Amniotic stem cell (primary cell): ENCODE measurements at places on chromosomes 16 and 17.

GRCh38 chr16:68764862-68765261, 27.8 kb downstream of the CDH1 start:
- DNase-seq, result no peak

GRCh38 chr17:83187782-83188311, 108.4 kb downstream of the METRNL start:
- no peak for DNase-seq

GRCh38 chr17:72759301-72759700, 333.2 kb downstream of the SLC39A11 start:
- DNase-seq, result no peak

DNA sequence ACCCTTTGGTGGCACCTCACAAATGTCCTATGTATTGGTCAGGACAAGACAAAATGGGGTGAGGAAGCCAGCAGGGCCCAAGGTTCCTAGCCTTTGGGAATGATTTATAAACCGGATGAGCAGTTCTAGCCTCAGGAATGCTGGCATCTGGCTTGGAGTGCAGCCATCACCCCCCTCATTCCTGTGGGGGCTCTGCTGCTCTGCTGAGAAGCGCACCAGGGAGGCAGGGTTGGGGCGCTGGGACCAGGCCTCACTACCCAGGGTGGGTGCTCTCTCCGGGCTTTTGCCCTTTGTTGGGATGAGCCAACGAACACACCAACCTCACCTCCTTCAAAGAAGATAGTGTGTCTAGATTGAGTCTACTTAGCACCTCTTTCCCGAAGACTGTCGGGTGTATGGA, 39.2 kb downstream of the TMEM11 start:
- DNase-seq, result no peak

- no peak for DNase-seq
Measured at GRCh38 chr17:44846206-44846605, 1.5 kb upstream of the HIGD1B start.

DNA sequence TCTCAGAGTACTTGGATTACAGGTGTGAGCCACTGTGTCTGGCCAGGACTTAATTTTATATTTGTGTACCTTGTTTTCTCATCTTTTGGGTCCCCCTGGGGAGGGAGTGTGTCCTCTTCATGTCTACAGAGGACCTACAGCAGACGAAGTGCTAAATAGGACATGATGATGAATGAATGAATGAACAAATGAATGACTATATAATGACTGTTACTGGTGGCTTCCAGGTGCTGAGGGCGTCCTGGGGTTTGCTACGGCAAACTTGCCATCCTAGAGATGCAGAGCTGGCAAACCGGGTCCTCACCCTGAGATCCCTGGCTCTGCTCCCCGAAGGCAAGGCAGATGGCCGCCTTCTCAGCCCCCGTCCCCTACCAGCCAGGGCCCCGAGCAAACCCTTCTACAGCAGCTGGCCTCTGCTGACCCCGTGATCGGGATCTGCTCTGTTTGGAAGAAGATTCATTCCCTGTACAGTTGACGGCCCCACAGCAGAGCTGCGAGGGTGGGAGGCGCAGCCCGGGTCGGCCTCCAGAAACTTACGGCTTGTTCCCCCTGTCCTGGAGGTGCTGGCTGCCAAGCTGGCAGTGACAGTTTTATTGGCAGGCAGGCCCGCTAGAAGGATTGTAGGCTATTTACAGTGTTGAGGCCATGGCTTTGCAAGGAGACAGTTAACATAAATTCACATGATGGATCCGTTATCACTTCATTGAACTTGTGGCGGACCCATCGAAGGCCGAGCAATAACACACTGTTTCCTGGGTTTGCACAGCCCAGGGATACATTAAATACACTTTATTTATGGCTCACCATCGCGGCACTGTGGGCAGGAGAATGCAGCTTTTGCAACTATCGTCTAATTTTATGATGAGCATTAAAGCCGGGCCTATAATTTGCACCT, 197.7 kb upstream of the GSE1 start:
- DNase-seq, result no peak

- DNase-seq, result no peak
Measured at GRCh38 chr17:16419929-16420271, 4.5 kb downstream of the TRPV2 start.

GRCh38 chr17:39791111-39791992, 53.6 kb downstream of the GRB7 start:
- no peak for DNase-seq

- no peak for DNase-seq
Measured at GRCh38 chr16:20510323-20510722, 59.0 kb downstream of the ACSM2A start.

DNA sequence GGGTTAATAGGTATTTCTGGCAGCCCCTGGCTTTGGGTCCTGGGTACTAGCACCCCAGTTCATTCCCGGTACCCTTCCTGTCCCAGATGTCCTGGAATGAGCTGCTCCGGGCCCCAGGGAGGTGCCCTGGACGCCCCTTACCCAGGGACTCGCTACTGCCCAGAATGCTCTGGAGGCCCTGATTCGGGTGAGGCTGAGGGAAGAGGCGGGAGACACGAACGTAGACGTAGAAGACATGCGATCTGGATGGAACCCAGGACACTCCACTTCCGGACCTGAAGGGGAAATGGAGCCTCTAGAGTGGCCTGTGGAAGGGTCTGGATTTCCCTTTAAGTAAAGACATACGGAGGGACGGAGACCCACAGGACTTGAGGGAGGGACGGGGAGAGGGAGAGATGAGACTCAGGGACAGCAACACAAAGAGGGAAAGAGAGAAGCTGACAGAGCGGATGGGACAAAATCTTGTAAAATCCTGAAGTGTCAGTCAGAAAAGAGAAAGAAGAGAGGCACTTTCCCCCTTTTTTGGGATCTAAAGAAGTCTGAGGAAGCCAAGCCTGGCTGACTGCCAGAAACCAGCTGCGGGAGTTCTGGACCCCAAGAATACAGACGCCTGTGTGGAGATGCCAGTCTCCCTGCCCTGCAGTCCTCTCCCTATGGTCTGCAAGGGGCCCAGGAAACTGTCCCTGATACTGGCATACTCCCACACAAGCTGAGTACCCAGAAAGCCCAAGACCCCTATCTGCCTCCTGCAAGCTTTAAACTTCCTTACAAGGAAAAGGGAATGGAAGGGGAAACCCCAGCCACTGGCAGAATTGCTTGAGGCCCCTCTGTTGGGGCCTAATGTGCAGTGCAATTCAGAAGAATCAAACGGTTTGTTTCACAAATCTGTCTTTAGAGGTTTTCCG, 1.0 kb upstream of the HOXB13 start:
- DNase-seq, result no peak

- DNase-seq, result no peak
Measured at GRCh38 chr17:75927286-75927922, 13.4 kb downstream of the FBF1 start.

GRCh38 chr17:75684249-75684648, 17.1 kb downstream of the SAP30BP start:
- no peak for DNase-seq

- DNase-seq, result no peak
Measured at GRCh38 chr16:79134300-79134699, 466.2 kb downstream of the MAF start.

DNA sequence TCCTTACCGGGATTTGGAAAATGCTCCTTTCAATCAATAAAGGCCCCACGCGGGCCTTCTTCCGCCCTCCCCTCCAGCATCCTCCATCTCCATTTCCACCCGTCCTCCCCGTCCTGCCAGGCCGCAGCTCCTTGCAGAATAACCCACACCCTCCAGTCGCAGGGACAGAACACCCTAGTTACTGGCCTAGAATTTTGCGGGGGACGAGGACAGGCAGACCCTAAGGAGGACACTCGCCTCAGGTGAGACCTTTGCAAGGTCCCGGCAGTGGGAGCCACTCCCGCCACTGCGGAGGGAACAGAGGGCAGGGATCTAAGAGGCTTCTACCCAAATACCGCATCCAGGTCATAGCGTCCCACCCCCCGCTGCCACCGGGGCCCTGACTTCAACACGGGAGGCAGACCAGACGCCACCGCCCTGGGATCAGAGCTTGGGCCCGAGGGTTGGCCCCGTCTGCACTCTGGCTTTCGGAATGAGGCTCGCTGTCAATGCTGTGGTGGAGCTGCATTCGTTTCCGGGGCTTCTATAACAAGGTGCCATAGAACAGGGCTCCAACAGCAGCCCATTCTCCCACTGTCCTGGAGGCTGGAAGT, 26.8 kb downstream of the SLC25A10 start:
- DNase-seq, result no peak

GRCh38 chr16:28316054-28316453, 23.7 kb downstream of the SBK1 start:
- no peak for DNase-seq

DNA sequence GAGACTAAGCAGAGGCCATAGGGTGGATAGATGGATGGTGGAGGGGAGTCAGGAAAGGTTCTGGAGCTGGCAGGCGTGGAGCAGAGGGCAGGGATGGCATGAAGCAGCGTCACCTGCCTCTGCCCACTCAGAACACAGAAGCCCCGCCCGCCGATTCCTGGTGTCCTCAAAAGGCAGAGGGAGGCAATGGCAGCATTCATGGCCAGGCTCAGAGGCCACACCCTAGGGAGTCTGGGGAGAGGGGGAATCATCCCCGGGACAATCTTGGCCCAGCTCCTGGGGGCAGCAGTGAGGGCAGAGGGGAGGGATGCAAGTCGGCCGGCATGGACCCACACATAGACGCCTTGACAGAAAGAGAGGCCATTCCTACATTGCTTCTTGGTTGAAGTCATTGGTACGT, 60.7 kb upstream of the CACNG4 start:
- no peak for DNase-seq

GRCh38 chr17:50547736-50548083, 736 bp downstream of the SPATA20 start:
- DNase-seq, result no peak

GRCh38 chr16:85123891-85124635, 11.8 kb upstream of the CIBAR2 start:
- DNase-seq, result peak; percentile 46

- DNase-seq, result no peak
Measured at GRCh38 chr16:15897121-15897780, 8.8 kb upstream of the CEP20 start.

GRCh38 chr17:20800146-20800545, 220.6 kb downstream of the CDRT15L2 start:
- DNase-seq, result no peak

GRCh38 chr17:79160980-79161636, 86.5 kb downstream of the ENGASE start:
- DNase-seq, result no peak

GRCh38 chr17:29022074-29022473, 16.2 kb upstream of the SEZ6 start:
- DNase-seq, result no peak

GRCh38 chr16:49600536-49600935, 226.9 kb downstream of the C16orf78 start:
- no peak for DNase-seq

DNA sequence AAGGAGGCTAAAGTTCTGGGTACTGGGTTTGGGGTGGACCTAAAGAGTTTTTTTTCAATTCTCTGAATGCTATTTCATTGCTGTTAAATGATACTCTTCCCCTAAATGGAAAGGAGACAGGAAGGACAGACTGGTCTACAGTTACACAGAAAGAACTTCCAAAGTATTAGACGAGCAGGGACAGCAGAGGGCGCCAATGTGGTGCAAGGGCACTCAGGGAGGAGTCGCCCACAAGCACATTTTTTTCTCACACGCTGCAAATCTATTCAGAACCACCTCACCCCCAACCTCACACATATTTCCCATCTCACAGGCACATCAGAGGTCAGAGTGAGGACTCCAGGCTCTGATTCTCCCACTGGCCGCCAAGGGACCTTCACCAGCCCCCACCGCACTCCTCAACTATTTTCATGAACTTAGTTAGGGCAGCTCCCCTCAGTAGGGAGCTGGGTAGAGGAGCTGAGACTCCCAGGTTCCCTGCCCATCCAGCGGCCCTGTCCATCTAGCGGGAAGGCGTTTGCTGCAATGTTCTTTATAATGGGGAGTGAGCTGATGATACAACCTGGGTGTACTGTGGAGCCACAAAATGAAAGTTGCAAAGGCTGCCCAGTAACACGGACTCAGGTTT, 6.8 kb upstream of the CA4 start:
- peak; percentile 79 for DNase-seq

GRCh38 chr16:14566599-14566998, 63.5 kb downstream of the PARN start:
- DNase-seq, result no peak

- no peak for DNase-seq
Measured at GRCh38 chr16:66701026-66701425, 4.5 kb upstream of the CMTM4 start.

GRCh38 chr16:78762222-78762621, 662.8 kb downstream of the WWOX start:
- no peak for DNase-seq

DNA sequence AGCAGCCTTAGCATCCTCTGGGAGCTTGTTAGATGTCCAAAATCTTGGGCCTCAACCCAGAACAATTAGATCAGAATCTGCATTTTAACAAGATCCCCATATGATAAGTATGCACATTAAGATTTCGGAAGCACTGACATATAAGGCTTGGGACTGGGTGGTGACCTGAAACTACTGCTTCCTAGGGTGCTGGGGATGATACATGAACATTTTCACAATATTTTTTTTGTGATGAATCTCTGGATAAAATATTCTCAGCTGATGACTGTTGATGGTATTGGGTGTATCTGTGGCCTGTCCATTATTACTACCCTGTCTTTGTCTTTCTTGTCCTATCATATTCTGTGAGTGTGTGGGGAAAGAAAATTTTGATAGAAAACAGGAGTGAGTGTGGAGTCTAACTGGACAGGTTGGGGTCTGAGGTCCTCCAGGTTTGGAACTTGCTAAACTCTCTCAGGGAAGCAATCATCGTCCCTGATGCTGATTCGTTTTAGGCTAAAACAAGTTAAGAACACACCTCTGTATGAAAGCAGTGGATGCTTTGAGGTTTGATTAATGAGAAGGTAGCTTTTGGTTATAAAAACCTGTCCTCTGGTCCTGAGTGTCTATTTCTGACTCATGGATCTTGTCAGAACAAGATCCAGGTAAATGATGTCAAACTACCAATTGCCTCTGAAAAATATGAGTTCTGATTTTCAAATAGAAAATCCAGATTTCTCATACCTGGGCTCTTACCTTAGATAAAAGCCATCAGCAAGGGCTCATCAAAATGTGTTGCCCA, 23.2 kb downstream of the KRT23 start:
- DNase-seq, result no peak

DNA sequence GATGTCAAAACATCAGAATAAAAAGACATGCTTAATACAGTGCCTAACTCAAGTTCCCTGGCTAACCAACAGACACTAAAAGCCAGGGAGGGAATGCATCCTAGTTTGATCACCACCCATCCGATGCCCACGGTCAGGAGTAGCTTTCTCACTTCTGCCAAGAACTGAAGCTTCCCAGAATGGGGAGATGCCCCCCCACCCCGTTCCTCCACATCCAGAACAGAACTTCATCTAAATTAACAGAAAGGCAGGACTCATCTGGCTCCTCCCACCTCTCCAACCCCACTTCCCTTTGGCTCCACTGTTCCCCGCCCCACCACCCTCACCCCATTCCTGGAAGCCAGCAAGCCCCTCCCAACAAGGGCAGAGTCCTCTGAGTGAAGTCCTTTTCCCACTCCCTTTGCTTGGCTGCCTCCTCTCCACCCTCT, 33.7 kb downstream of the GDE1 start:
- no peak for DNase-seq

GRCh38 chr16:81000873-81001272, 5.8 kb downstream of the CMC2 start:
- DNase-seq, result no peak

GRCh38 chr16:68059804-68060203, 25.4 kb upstream of the NFATC3 start:
- no peak for DNase-seq

- DNase-seq, result no peak
Measured at GRCh38 chr16:1613728-1614455, 1.7 kb downstream of the CRAMP1 start.
